ENCODE measurements at places on chromosomes 12 and 14.
A peak's percentile ranks its signal among the peaks of the same experiment; 100 is the strongest.

GRCh38 chr12:18853570-18854366 lies 115.8 kb downstream of the CAPZA3 start:
- DNase-seq: no peak

DNA sequence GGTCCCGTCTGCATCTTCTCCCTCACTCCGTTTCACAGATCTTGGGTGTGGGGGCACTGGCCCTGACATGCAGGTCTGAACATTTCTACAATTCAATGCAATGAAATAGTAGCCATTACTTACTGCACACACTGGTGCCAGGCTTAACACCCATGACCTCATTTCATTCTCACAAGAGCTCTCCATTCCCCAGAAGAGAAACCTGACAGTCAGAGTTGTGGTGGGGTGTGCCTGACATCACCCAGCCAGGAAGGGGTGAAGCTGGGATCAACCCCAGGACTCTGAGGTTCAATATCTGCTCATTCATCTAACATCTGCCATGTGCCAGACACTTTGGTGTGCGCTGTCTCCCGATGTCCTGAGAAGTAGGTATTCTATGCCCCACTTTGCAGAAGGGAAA lies 34.7 kb downstream of the MVK start:
- DNase-seq: no peak

GRCh38 chr12:25419595-25419994 lies 133.5 kb downstream of the LMNTD1 start:
- DNase-seq: no peak

GRCh38 chr14:66483322-66483721 lies 2.8 kb upstream of the CCDC196 start:
- no peak for DNase-seq

- peak; percentile 15 for DNase-seq
These were observed 42.1 kb upstream of the LIN7A start for GRCh38 chr12:80979816-80980215.

DNA sequence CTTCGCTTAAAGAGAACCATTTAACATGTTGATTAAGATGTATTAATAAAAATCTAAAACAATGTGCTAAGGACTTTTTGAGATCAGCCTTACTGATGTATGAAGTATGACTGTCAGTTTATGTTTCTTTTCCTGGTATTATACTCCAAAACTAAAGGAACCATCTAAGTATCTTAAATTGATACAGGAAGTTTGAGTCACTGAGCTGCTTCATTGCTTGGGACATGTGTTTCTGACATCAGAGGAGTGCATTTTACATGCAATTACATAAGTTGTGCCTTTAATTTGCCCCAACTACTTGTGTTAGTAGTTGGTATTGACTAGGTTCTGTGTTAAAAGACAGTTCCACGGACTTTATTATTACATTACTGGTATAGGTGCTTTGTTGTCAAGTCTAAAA lies 50.9 kb downstream of the PROX2 start:
- DNase-seq: no peak

DNA sequence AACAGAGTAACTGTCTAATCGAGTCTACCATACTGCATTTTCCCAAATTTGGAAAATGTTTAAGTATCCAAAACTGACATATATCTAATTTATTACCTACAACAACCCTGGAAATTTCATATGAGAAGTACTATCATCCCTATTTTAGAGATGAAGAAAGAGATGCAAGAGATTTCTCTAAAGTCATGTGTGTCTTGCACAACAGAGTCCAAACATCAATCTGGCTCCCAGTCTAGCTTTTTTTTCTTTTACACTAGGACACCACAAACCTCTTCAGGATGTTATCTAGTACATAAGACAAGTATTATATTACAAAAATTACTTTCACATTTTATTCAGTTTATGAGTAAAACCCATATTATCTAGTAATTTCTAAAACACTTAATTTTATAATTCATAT lies 39.1 kb downstream of the CAPS2 start:
- no peak for DNase-seq

GRCh38 chr12:131273291-131273845 lies 319.7 kb downstream of the ADGRD1 start:
- no peak for DNase-seq

DNA sequence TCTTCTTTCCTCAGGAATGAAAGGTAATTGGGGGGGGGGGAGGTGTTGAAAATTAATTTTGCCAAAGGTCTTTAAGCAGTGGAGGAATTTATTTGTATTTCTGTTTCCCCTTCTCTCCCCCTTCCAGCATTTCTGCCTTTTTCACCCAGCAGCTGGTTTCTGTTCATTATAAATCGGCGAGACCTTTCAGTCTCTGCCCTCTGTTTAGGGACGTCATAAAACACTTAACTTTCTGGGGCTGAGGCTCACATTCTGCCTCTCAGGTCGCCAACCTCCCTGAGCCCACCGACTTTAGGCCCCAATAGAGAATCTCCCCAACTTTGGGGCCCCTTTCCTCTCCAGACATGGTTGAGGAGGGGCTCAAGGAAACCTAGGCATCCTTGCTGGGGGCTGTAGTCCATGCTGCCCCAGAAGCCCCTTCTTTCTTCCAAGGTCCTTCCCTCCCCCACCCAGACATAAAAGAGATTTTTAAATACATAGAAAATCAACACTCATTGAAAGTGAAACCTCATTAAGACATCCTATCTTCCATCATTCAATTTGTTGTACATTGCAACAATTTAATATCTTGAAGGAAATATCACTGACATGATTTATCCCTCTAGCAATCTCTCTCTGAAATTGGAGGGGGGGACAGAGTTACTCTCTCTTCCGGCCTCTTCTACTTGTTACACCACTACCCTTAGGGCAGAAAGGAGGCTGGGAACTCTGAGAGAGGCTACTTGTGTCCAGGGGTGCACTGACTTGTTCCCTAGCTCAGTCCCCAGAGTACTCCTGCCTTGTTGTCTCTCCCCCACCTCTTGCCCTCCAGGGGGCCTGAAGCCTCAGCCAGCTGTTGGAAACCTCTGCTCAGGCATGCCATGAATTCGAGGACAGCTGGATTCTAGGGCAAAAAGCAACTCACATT lies 2.5 kb upstream of the HOXC6 start:
- DNase-seq: no peak

DNA sequence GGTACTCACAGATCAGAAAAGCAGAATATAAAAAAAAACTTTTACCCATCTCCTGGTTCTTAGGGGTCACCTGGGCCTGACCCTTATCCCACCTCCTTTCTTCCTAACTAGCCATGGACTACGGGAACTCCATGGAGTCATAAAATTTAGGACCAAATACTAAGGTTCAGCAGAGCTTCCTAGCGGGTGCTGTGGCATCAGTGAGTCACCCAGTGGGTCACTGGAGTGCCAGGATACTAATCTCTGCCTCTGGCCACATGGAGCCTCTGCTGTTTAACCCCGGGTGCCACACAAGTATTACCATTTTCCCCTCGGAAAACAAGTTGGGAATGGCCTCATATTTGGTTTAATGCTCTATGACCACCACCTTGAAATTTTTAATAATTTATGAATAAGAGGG lies 6.9 kb downstream of the ZBTB39 start:
- DNase-seq: no peak

DNA sequence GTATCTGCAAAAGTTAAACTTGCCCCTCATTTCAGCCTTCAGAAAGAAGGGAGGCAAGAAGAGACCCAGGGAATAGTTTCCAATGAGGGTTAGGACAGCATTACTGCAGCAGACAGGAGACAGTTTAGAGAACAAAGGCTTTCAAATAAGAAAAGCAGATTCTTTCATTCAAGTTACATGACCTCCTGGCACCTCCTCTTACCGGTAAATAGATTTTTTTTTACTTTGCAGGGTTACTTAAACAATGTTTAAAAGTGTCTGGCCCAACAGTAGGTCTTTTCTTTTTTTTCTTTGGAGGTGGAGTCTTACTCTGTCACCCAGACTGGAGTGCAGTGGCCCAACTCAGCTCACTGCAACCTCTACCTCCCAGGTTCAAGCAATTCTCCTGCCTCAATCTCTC lies 47.1 kb downstream of the SINHCAF start:
- no peak for DNase-seq

DNA sequence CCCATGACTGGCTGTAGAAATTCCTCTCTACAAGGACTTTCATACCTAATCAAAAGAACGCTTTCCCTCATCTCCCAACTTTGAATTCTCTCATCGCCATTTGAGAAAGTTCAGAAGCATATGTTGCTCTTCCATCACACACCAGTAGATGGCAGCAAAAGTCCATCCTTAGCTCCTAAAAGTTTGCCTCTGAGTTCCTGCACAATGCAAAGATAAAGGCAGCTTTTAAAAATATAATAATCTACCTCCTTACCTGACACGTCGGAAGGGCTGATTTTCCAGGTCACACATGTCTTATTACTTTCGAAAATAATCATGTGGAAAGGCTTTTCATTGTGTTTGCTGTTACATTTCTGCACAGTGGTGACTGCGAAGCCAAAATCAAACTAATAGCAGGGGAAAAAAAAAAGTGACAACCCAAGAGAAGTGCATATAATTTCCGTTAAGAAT lies 456.7 kb upstream of the SEL1L start:
- DNase-seq: peak; percentile 85

GRCh38 chr12:129540249-129540648 lies 363.6 kb downstream of the TMEM132D start:
- DNase-seq: no peak

DNA sequence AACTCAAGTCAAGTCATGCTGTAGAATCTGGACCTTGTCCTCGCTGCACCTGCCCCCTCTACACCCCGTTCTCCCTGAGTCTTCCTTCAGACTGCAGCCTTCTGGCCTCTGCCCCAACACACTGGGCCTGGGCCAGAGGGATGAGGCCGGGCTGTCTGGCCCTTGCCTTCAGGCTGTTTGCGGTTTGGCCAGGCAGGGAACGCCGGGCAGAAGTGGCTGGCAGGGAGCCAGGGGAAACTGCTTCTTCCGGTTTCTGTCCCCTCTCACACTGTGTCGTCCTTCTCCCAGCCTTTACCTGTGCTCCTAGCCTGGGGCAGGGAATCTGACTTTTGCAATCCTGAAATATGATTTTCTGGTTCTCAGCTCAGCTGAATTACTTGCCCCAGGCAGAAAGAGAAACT lies 13.5 kb downstream of the DGLUCY start:
- DNase-seq: peak; percentile 71

GRCh38 chr12:114012744-114013431 lies 46.8 kb upstream of the RBM19 start:
- no peak for DNase-seq

DNA sequence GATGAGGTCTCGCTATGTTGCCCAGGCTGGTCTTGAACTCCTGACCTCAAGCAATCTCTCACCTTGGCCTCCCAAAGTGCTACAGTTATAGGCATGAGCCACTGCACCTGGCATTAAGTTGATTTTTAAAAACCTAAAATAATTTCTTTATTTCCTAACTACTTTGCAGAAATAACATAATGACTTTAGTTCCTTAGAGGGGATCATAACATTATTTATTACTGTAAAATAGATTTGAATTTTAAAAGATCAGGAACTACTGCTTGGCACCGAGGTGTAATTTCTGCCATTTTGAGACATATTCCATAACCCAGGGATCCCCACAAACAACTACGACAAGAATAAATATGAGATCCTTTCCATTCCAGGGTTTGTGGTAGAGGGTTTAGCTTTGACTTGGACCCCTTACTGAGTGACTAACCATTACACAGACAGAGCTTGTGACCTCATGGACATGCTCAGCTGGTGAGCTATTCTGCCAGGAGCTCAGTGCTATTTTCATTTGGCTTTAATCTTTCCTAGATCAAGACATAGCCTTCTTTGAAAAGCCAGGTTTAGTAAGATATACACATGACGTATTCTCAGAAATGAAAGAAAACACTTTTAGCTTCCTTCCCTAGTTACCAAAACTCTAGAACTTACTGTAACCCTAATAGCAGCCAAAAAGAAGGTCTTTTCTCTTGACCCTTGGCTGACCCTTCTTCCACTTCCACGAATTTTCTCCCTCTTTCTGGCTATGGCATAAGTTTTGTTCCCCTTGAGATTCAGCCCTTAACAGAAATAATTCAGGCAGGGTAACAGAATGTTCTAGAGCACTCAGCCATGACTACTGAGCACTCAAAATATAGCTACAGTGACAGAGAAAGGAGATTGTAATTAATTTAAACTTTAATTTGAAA lies 75.1 kb upstream of the NUDT4 start:
- peak; percentile 86 for DNase-seq

GRCh38 chr14:64987438-64987767 lies 708 bp downstream of the FNTB start:
- no peak for DNase-seq

DNA sequence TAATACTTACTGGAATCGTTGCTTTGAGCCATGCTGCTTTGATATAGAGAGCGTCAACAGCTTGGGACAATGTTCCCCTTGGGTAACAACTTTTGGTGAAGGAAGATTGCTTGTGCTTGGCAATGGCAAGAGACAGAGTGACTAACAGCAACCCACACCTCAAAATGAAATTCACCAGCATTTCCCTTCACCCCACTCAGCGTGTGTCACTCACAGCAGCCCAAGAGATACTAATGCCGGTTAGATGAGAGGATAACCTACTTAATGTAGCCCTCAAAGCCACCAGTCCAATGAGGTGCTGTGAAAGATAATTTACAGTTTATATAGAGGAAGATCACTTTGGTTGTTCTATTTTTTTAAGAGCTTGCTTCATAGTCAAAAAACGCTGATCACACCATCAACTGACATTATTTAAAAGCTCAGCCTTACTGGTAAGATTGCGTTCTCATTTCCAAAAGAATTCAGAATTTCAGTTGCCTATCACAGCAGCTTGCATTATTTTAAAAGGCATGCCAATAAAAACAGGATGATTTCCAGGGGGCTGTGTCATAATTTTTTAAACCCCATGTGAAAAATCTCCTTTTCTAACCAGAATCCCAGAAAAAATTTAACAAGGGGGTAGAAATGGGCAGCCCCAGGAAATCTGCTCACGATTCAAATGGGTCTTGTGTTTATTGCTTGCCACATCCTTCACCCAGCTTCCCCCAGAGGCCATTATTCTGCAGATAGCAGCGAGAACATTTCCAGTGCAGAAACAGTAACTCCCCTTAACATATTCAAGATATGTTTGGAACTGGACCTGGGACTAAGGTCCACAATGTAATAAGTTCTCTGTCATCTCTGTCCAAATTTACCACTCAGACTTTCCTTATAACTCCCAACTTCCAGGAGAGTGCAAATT lies at the start of gene IL26:
Gene IL26 (minus strand): TSS at position 235 of the 901 bp plus-strand sequence. CDS start 54 bp downstream, at position 181.
- DNase-seq: no peak

GRCh38 chr14:22648506-22648905 lies 4.4 kb upstream of the OR6J1 start:
- no peak for DNase-seq

DNA sequence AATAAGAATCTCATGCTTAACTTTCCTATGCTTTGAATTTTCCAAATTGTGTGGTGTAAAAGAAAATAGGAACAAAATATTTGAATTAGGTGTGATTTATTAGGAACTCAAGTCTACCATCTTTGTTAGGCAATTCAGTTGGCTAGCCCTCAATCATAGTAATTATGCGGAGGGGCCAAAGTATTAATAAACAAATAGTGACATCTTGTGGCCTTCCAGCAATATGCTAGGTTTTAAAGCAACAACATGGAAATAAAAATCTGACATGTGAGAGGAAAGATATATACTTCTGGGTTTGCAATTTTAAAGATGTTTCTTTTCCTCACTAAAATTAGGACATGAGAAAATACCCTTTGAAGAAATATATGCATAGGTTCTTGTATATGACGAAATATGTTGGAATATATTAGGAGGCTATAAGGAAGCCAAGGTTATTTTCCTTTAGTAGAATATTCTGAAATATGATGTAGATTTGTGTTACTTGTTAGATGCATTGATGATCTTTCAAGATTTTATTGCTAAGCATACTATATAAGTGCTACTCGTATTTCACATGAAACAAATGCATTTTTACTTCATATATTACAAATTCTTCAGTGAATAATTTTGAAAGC lies 200.4 kb downstream of the PTPRO start:
- peak; percentile 56 for DNase-seq
